ENCODE measurements at places on chromosomes 11 and 22.
A peak's percentile ranks its signal among the peaks of the same experiment; 100 is the strongest.

DNA sequence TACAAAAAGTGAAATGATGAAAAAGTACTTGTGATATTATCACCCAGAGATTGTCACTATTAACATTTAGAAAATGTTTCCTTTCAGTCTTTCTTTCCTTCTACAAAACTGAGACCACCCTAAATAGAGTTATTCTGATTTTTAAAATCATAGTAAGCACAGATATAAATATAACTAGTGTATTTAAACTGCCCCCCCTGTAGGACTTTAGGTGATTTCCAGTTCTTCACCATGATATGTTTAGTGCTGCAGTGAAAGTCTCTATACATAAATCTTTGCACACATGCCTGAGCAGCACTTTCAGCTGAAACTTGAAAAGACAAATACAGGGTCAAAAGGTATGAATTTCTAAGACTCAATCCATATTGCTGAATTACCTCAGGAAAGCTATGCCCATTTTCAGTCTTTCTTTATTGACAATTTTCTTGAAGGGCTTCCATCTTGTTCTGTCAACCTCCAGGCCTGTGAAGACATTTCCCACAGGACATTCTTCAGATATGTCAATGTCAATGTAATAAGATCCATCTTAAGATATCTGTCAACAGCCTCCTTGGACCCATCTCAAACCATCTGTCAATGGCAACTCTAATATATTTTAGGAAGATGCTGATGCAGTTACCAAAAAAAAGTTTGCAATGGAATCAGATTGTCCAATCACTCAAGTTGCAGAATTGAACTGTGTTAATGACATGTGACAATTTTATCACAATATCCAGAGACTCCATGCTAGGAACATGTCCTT is 30.8 kb upstream of the LDLRAD3 start:
- no peak for DNase-seq

GRCh38 chr22:43505423-43505822 is 93.6 kb downstream of the MPPED1 start:
- no peak for DNase-seq

GRCh38 chr11:75189911-75190310 is 39.0 kb downstream of the SLCO2B1 start:
- DNase-seq, result no peak

GRCh38 chr11:18384157-18384641 is 10.2 kb upstream of the LDHA start:
- peak; percentile 10 for DNase-seq

- DNase-seq, result no peak
Observed at GRCh38 chr11:37088573-37088910, 490.5 kb upstream of the RAG2 start.

DNA sequence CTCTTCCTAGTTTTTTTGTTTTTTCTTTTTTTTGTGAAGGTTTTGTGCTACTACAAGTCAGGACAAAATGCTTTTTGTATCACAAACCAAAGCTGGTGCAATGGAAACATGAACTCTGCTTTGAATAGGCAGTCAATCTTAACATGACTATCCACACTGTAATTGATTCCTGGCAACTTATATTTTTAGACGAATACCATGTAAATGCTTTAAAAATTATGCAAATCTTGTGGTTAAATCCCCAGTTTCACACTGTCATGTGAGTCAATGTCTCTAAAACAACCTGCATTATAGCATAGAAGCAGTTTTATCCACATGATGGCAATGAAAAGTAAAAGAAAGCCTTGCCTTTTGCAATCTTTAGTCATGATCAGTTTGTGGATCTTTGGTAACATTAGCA is 8.9 kb downstream of the TRPC6 start:
- no peak for DNase-seq

DNA sequence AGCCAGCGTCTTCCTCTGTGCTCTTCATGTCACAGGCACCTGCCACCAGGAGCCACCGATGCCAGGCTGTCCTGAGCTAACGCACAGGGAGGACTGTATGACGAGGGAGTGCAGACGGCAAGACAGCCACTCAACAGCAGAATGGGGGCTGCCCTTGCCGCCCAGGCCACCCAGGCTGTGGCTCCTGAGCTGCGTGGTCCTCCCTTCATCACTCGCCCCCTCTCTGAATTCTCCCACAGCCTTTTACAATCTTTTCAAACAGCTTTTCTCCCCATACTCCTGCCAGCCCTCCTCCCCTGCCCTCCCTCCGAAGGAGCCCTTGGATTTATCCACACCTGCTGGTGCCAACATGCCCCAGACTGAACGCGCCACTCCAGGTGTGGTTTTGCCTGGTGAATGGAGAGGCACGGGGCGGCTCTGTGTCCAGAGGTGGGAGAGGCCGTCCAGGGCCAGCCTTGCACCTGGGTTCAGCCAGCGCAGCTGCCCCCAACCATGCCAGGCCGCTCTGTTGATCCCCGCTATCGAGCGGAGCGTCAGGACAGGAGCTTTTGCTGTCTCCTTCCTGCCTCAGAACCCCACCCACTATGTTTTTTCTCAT is 22.0 kb downstream of the OVOL1 start:
- DNase-seq, result no peak

GRCh38 chr22:28841111-28841510 is 40.7 kb upstream of the XBP1 start:
- no peak for DNase-seq

DNA sequence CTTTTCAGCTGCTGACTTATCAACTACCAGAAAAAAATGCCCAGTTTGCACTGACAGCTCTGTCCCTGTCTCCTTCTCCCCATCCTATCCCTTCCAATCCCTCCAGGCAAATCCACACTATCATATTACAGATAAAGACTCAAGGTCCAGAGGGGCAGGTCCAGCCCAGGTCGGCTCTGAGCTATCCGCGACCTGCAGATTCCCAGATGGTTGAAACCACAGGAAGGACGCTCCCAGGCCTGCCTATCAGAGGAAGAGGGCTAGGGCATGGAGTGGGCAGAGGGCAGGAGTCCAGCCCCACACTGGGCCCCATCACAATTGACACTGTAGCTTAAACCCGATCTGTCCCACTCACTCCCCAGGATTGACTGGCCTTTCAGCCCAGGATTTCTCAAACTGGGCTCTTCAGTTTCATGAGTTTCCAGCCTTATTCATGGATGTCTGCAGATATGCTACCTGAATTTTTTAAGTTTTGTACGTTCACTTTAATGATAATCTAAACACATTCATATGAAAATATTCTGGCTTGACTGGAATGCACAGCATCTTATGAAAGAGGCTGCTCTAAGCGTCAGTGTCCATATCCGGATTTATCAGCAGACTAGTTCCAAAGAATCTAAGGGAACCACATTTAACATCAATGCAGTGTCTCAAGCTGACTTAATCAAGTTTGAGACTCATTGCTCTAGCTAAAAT is 16.4 kb upstream of the FCHSD2 start:
- DNase-seq, result no peak

GRCh38 chr11:3664032-3664630 is 7.1 kb downstream of the CHRNA10 start:
- no peak for DNase-seq

GRCh38 chr11:73480677-73481076 is 104.5 kb downstream of the RELT start:
- no peak for DNase-seq

GRCh38 chr22:37295213-37295886 is 13.0 kb downstream of the CYTH4 start:
- DNase-seq, result no peak

DNA sequence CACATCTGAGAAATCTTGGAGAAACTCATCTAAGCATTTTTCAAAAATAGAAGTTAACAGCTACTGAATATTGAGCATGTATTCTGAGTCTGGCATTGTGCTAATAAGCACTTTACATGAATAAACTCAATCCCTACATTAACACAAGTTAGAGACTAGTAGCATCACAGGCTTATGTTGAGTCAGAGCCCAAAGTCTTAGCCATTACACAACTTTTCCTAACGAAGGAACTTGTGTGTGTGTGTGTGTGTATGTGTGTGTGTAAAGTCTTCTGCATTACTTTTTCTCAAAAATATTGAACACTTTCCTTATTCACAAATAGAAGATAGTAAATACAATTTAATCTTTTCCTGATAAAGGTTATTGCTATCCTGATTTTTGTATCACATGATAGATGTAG is 8.7 kb upstream of the CLPB start:
- DNase-seq, result no peak

GRCh38 chr11:114813189-114813718 is 134.9 kb downstream of the NXPE2 start:
- no peak for DNase-seq

- DNase-seq, result no peak
Observed at GRCh38 chr11:2783536-2784082, 83.8 kb upstream of the KCNQ1OT1 start.

DNA sequence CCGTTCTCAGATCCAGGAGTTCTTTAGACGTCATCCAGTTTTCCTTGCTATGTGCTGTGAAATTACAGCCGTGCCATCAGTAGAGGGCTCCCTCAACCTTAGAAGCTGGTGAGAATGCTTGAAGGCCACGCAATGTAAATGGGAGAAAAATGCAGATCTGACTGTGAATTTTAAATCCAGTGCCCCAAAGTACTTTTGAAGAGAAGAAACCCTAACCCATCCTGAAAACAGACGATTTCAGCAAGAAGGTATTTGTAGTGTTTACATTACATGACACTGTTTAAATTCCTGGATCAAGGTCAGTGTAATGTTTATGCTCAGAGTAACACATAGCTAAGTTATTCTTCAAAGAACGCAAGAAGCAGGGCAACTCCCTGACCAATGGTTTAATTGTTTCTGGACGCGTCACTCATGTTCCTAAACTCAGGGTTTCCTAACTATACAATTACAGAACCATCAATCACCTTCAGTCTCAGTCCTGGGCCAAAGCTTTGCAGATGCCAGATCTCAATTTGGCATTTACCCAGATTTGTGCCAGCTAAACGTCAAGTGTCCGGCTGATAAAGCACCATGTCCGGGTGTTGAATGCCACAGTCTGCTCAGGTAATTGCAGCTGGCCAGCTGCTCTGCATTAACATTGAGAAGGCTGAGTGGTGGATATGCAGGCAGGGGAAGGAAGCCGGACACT is 38.2 kb downstream of the ADAMTS8 start:
- peak; percentile 43 for DNase-seq

- DNase-seq, result no peak
Observed at GRCh38 chr11:32094923-32095322, 4.0 kb downstream of the RCN1 start.

DNA sequence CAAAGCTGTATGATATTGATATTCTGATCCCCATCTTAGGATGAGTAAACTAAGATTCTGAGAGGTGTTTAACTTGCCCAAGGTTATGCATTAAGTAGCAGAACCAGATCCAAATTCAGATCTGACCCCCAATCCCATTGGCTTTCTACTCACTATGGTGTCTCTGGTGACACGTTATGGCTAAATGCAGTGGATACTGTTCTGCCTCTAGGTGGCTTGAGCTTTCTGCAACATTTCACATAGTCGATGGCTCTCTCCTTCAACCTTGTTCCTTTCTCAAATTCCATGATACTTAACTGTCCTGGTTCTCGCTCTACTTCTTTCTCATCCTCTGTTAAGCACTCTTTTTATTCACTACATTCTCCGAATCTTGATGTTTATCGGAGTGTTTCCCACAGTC is 9.4 kb downstream of the C11orf97 start:
- no peak for DNase-seq

- DNase-seq, result no peak
Observed at GRCh38 chr11:8934742-8935488, 2.2 kb upstream of the C11orf16 start.

- no peak for DNase-seq
Observed at GRCh38 chr11:32256466-32256865, 165.6 kb downstream of the RCN1 start.

- DNase-seq, result no peak
Observed at GRCh38 chr22:25069758-25070481, 117.4 kb downstream of the KIAA1671 start.

- no peak for DNase-seq
Observed at GRCh38 chr22:38312261-38312800, 4.9 kb downstream of the CSNK1E start.

- no peak for DNase-seq
Observed at GRCh38 chr11:31793264-31793663, 17.9 kb downstream of the PAX6 start.

GRCh38 chr11:117183724-117184349 is 5.3 kb downstream of the SIDT2 start:
- DNase-seq, result no peak

DNA sequence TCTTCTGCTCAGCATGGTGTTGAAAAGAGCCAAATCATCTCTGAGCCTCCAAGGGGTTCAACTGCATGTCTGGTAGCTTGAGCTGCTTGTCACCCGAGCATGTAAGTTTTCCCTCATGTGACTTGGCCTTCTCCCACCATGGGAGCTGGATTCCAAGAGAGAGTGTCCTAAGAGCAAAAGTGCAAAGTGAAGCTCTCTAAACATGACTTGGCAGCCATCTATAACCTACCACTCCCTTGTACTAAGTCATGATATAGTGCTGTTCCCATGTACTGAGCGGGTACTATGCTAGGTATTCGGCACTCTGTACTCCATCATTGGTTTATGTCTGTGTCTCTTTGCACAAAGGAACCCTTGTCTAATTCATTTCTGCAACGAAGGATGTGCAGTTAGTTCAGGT is 19.1 kb downstream of the SEZ6L start:
- no peak for DNase-seq

DNA sequence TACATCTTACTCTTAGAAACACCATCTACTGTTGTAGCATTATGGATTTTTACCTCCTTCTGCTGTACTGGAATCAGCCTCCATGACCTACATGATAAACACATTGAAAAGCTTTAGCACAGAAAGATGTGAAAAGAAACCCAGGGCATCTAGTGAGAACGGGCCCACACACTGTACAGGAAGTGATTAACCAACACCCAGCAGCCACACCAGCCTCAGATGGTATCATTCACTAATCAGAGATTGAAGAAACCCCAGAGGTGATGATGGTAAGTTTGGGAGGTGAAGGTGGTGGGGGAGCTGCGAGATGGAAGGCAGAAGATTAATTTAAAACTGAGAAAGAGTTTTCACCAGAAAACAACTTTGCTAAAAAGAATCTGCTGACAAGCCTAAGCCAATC is 46.1 kb downstream of the RASSF10 start:
- no peak for DNase-seq

GRCh38 chr22:44971651-44972362 is 38.0 kb downstream of the PHF21B start:
- DNase-seq, result no peak

GRCh38 chr11:8277691-8278090 is 14.0 kb upstream of the LMO1 start:
- DNase-seq, result no peak

DNA sequence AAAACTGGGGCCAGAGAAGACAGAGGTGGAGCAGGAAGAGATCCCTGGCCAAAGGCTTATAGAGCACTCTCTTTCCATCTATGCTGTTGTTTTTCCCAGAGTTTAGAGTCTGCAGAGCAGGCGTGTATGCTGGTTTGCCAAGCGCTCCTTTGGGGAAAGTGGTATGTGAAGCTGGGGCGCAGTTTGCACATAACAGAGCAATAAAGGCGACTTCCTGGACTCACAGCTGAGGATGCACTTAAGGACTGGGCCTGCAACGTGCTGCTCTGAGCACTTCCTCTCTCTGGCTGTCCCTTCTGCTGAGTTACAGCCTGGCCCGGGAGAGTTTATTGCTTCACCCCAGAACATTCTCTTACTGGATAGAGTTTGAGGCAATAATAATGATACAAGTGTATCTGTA is 41.7 kb downstream of the THAP12 start:
- DNase-seq, result no peak

- DNase-seq, result no peak
Observed at GRCh38 chr22:49036513-49036912, 791.2 kb downstream of the BRD1 start.

GRCh38 chr11:104695065-104695463 is 203.2 kb downstream of the CASP12 start:
- no peak for DNase-seq

All from hippocampal formation (tissue), 2 donors.